ENCODE measurements at places on chromosomes 11 and 22.

- peak; percentile 54 for DNase-seq
Measured at GRCh38 chr11:96187822-96188221, 155.2 kb downstream of the MAML2 start.

- DNase-seq = no peak
Measured at GRCh38 chr11:100684101-100685065, 2.7 kb upstream of the ARHGAP42 start.

DNA sequence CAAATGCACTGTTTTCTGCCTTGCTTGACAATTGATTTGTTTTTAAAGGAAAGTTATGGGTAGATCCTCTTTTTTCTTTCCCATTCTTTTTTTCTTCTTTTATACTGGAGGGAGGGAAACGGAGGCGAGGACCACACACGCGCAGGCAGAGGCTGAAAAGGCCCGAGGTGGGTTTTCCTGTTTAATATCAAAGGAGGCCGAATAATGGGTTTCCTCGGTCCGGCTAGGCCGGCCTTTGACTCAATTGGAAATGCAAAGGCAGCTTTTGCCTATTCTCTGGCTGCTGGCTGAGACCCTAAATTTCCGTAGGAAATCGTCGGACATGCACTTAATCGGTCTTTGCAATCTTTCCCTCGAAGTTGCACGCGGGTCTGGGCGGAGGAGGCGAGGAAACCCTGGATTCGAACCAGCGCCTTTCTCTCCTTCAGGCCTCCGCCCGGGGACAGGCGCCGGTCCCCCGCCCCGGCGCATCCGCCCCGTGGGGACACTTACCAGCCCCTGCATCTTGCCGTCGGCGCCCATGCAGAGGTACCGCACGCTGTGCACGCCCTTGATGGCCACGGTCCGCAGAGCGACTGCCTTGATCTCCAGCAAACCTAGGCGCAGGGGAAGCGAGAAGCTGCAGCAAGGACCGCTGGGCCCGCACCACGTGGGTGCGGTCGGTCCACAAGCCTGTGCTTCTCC is 911 bp downstream of the FGF19 start:
- DNase-seq = no peak

- no peak for DNase-seq
Measured at GRCh38 chr11:133790995-133791394, 54.3 kb downstream of the SPATA19 start.

DNA sequence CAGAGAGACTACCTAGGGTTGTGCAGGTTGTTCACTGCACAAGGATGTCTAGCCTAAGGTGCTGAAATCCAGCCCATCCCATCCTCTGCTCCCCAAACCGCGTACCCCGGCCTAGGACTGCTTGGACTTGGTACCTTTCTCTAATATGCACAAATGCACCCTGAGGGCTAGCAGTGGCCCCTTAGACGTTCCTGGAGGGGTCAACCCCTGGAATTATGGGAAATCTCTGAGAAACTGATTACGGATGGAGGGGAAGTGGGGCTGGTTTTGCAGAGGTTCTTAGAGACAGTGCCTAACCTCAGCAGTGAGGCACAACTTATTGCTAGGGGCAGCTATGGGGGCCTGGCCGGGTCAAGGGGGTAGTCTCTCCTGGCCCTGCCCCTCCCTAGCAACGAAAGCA is 2.5 kb downstream of the C11orf68 start:
- no peak for DNase-seq

DNA sequence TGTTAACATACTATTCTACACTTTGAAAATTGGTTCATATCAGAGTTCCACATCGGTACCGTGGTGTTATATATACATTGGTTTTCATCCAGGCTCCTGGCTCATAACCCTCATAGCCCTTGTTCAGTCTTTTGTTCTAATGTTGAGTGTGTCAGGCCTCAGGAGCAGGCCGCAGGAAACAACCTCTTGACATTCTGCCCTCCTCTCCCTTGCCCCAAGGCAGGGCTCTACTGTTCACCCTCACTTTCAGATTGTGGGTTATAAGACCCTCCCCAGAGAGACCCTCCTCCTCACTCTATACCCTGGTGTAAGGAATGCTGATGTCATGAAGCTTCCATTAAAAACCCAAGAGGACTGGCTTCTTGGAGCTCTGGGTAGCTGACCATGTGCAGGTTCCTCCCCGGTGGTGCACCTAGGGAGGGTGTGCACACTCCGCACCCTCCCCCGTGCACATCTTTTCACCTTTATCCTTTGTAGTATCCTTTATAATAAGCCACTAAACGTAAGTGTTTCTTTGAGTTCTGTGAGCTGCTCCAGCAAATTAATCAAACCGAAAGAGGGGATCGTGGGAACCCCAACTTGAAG is 12.1 kb downstream of the SSH3 start:
- DNase-seq = no peak

DNA sequence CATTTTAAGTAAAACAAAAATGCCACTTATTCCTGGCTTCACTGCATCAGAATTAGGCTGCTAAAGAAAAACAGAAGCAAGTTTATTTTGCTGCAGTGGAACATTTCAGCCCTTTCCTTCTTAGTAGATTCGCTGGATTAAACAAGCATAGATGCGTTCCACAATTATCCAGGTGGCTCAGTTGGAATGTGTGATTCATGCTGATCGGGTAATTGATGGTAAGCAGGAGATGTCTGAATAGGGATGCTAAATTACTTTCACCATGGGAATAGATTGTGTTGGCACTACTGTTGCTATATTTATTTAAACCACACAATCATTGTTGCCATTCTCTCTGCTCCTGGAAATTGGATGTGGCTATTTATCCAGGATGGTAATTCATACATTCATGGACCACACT is 440.1 kb upstream of the DDI1 start:
- DNase-seq = no peak

GRCh38 chr11:35316161-35316560 is 103.2 kb downstream of the SLC1A2 start:
- DNase-seq = no peak

- no peak for DNase-seq
Measured at GRCh38 chr11:72217841-72218240, 1.2 kb downstream of the FOLR2 start.

DNA sequence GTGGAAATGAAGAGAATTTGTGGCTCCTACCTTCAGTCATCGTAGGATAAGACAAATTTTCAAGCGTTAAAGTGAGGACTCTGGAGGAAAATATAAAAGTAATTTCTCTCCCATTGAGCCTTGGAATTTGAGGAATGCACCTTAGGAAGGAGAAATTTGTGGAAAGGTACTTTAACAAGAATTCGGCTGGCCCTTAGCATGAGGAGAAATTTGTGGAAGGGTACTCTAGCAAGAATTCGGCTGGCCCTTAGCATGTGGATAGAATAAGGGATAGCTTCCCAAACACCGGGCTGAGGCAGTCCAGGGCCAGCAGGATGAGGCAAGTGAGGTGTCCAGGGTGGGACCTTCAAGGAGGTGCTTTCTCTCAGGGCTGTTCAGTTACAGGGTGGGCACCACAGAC is 33.2 kb upstream of the FAR1 start:
- no peak for DNase-seq

DNA sequence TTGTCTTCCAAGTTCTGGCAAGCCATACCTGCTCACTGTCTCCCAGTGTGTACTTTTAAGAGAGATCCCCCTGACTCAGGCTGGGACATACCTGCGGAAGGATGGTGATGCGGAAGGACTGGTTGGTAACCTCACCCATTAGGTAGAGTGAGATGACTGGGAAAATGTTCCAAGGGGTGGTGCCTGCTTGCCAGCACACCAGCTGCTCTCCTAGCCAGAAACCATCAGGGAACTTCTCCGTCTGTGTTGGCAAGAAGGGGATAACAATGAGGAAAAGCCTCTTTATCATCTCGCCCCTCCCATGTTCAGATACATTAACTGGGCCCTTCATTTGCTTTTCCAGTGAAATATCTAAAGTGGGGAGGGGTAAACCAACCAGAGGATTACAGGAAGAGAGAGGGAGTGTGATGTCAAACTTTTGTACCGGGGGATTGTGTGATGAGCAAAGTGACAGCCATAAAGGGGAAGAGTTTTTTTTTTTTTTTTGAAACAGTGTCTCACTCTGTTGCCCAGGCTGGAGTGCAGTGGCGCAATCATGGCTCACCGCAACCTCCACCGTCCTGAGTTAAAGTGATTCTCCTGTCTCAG is at the start of gene BACE1-AS:
Gene BACE1-AS, plus strand, starts transcription at position 538 of the 588 bp plus-strand sequence.
- DNase-seq = no peak

DNA sequence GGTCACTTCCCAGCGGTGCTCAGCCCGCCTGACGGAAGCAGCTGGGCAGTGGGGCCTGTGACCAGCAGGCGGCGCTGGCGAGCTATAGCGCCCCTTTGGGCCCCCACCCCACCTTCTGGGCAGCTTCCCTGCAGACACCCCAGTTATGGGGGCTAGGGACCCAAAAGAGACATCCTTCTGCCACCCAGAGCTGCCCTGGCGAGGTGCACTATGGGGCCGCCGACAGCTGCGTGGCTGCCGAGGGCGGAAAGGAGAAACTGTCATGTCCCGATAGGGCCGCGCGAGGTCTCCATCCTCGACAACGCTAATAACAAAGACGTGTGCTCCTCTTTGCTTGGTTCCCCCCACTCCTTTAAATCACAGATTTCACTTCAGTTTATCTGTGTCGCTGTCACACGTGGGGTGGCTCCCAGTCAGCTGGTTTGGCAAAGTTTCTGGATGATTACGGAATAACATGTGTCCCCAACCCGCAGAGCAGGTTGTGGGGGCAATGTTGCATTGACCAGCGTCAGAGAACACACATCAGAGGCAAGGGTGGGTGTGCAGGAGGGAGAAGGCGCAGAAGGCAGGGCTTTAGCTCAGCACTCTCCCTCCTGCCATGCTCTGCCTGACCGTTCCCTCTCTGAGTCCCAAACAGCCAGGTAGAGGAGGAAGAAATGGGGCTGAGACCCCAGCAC is 673 bp upstream of the MYO7A start:
- peak; percentile 69 for DNase-seq

- no peak for DNase-seq
Measured at GRCh38 chr11:80214413-80214812, 773.6 kb upstream of the TENM4 start.

DNA sequence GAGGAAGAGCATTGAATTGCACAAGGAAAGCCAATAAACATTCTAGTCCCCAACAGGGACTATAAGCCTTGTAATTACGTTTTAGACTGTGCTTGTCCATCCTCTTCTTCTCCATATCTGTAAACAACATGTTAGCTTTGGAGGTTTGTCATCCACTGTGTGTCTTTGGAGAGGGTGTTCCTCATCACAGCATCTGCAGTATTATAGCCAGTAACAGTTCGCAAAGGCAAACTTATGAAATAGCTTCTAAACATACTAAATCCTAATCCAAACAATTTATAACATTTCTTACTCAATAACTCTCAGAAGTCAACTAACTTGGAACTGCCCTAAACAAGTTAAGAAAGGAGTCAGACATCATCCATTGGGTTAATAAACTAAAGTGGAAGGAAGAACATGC is 10.3 kb upstream of the BDNF start:
- DNase-seq = no peak

- DNase-seq = no peak
Measured at GRCh38 chr11:14015711-14016110, 53.2 kb downstream of the SPON1 start.

DNA sequence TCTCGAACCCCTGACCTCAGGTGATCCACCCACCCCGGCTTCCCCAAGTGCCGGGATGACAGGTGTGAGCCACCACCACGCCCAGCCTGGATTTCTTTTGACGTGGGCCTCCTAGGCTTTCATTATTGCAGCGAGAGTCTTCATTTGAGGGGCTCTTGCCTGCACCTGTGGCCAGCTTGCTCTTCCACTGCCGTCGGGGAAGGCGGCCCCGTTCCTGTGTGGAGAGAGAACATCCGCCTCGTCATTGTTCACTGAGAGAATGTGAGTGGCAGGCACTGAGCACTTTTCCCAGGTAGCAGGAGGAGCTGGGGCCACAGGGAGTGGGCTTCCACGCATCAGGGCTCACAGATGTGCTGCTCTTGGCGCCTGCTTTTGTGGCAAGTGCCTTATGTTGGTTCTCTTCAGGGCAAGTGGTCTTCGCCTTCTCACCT is 365.0 kb downstream of the TBC1D22A start:
- DNase-seq = no peak

- no peak for DNase-seq
Measured at GRCh38 chr22:31945971-31946680, 1.8 kb downstream of the YWHAH start.

DNA sequence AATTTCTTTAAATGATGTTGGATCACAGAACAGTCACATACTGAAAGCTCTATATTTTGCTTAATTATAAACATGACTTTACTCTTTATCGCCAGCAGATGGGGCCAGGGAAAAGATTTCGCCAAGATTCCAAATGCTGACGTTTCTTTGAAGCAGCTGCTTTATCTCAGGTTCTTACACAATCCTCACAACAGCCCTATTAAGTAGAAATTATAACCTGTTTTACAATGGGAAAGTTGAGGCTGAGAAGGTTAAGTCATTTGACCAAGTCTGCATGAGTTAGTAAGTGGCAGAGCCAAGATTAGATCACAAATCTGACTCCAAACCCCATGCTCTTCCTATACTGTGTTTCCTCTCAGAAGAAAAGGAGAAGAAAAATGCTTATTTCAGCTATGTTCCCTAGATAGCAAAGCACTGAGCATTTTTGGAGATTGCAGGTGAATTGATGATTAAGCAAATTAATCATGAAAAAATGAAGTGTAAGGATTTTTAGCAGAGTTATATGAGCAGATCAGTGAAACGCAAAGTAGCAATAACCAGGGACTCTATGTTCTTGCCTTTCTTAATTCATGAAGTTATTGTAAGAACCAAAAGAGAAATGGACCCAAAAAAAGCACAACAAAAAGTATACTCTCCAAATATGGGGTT is 79.0 kb downstream of the AASDHPPT start:
- no peak for DNase-seq

DNA sequence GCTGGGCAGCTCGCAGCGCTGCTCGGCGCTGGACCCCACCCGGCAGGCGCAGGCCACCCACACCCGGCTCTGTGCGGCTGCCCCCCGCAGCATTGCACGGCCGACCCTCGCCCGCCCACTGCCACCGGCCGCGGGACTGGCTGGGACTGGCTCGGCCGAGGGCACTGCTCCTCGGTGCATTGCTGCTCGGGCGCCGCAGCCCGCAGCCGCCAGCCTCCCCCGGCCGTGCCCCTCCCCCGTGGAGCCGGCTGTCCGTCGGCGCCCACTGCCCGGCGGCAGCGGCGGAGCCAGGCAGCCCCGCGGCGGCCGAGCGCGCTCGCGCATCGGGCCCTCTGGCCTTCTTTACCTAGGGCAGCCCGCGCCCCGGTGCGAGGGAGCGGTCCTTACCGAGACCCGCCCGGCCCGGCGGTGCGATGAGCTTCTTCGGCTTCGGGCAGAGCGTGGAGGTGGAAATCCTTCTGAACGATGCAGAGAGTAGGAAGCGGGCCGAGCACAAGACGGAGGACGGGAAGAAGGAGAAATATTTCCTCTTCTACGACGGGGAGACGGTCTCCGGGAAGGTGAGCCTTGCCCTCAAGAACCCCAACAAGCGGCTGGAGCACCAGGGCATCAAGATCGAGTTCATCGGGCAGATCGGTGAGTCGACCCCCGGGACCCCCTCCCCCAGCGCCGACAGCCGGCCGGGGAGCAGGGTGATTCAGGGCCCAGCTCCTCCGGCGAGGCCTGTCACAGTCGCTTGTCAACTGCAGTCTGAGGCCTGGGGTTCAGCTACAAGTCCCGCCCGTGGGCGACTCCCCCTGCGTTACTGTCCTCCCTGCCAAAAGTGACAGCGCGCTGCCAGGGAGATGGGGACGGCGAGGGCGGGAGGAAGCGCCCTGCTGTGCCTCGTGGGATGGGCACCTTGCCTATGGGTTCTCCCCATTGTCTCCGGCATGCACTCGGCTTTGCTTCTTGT is 516 bp downstream of the VPS26B start:
- peak; percentile 75 for DNase-seq
